ENCODE measurements at places on chromosomes 5 and 9.

- DNase-seq = no peak
Observed at GRCh38 chr5:180098526-180098925, 27.0 kb upstream of the RNF130 start.

- DNase-seq = no peak
Observed at GRCh38 chr5:76771705-76772405, 47.0 kb upstream of the F2RL1 start.

DNA sequence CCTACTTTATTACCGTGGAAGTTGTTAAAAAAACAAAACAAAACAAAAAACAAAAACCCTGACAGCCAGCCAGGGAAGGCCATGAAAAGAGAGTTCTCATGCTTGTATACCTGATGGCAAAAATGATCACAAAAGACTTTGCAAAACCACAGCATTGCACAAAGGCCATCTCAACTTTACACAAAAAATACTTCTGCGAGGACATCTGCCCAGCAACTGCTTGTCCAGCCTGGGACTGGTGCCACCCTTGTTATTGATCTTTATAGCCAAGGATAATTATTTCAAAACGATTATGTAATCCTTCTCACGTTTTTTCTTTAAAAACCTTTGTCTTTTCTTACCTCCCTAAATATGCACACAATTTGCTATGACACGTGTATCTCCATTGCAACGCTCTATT, 42.2 kb upstream of the SLC28A3 start:
- DNase-seq = no peak

DNA sequence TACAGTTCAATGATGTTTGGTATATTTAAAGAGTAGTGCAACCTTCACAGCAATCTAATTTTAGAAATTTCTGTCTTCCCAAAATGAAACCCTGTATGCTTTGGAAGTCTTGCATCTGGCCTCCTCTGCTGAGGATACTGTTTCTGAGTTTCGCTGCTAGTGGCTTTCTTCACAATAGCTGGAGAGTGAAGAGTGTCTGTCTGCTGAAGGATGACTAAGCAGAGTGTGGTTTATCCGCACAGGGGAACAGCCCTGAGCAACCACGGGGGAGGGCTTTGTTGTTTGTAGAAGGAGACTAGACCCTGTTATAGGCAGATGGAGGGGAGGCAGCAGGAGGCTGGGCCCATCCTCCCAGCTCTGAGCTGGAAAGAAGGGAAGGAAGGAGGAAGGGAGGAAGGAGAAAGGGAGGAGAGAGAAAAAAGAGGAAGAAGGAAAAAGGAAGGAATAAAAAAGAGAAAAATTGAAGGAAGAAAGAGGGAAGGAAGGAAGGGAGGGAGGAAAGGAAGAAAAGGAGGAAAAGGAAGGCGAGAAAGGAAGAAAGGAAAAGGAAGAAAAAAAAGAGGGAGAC, 10.5 kb upstream of the IRX2 start:
- DNase-seq = no peak

- DNase-seq = no peak
Observed at GRCh38 chr9:16710888-16711287, 159.6 kb downstream of the BNC2 start.

DNA sequence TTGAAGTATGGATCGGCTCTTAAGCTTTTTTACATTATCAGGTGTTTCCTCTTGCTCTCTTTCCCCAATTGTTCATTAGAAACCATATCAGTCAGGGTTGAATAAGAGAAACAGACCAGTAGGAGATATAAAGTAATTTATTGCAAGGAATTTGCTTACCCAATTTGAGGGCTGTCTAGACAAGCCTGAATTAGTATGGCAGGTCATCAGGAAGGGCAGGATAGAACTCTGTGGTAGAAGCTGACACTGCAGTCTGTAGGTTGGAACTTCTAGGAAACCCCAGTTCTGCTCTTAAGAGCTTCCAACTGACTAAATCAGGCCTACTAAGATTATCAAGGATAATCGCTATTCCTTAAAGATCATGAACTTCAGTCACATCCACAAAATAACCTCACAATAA, 24.3 kb downstream of the ISOC1 start:
- no peak for DNase-seq

GRCh38 chr9:130667120-130667435, 2.7 kb downstream of the PRDM12 start:
- no peak for DNase-seq

DNA sequence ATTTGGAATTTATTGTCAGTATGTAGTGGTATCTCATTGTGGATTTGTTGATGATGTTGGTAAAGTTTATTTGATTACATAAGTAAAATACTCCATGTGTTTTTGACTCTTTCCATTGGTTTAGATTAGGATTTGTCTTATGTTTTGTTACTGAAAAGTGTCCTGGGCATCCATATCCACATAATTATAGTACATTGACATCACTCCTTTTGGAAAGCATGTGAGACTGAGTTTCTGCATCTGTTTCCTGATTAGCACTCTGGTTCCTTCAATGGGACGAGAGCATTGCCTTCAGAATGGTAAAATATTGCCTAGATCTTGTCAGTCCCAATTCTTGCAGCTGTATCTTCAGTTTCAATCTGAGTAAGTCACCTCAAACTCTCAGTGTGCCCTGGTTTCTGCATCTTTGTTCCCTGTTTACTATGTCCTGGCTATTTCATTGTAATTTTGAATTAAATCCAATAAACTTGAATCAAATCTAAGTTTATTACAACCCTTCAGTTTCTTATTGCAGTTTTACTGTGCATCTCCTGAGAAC, 128.1 kb downstream of the FBXO38 start:
- no peak for DNase-seq

DNA sequence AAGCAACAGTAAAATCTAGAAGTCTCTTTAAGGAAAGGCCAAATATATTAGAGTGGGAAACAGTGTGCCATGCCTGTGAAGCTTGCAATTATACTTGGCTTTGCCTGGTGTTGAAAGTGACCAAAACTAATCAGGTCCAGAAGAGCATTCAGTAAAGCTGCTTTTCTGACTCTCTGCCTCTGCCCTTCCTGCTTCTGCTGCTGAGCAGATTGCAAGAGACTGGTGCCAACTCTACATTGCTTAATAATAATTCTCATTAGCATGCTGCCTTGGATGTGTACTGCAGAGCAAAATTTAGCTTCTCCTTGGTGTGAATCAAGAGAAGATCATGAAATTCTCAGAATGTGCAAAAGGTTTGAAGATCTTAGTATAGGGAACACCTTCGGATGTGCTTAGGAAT, 120.4 kb upstream of the RFX3 start:
- no peak for DNase-seq

GRCh38 chr9:124869986-124870560, 8.1 kb downstream of the ARPC5L start:
- peak; percentile 47 for DNase-seq

GRCh38 chr5:155270725-155271124, 257.2 kb downstream of the KIF4B start:
- no peak for DNase-seq

DNA sequence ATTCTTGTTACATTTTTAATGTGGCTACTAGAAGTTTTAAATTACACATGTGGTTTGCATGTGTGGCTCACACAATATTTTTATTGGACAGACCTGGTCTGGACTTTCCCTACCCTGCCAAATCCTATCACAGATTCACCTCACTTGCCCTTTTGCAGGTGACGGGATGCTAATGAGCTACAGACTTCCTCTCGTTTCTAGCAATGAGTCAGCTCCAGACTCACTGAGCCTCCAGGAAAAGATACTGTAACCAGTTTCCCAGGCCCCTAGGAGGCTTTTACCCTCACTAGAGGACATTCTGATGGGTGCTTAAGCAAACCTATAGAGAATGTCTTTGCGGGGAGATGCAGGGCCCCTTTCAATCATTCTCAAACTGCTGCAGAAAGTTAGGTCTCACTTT, 135.4 kb downstream of the WDR41 start:
- no peak for DNase-seq

GRCh38 chr9:114791736-114792135, 14.1 kb downstream of the TNFSF15 start:
- DNase-seq = no peak

GRCh38 chr5:124408738-124409453, 337.5 kb downstream of the ZNF608 start:
- DNase-seq = no peak

GRCh38 chr5:141883184-141883891, 5.1 kb upstream of the PCDH1 start:
- no peak for DNase-seq

DNA sequence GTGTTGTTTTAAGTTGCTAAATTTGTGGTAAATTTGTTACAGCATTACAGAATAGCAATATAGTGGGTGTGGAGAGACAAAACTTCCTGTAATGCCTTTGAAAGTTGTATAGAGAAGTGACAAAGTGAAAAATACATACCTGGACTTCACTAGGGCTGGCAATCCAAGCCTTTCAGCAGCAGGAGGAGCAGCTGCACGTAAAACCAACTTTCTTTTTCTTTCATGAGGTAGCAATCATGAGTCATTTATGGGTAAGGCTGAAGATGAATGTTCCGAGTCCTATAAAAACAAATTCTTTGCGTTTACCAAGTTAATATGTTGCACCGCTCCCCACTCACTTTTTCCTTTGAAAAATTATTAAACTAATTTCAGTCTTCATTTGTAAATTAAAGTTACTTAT, 1138.2 kb downstream of the TAF11L14 start:
- no peak for DNase-seq

GRCh38 chr5:39846144-39846543, 421.4 kb upstream of the DAB2 start:
- no peak for DNase-seq

GRCh38 chr5:40841068-40841805, at the start of gene CARD6:
TSS of gene CARD6 (plus strand) at chr5:40841367. CDS start at chr5:40841383, 16 bp downstream.
- DNase-seq = no peak

GRCh38 chr5:16961131-16961530, 25.0 kb upstream of the MYO10 start:
- DNase-seq = no peak

- DNase-seq = no peak
Observed at GRCh38 chr9:124220946-124221451, 36.8 kb upstream of the NEK6 start.

GRCh38 chr5:37174928-37175327, 74.2 kb downstream of the CPLANE1 start:
- no peak for DNase-seq
